ENCODE measurements at places on chromosomes 6 and 20.

- no peak for DNase-seq
Observed at GRCh38 chr20:63327231-63327745, 33.9 kb downstream of the CHRNA4 start.

- no peak for DNase-seq
Observed at GRCh38 chr6:43944908-43945767, 175.1 kb downstream of the VEGFA start.

- no peak for DNase-seq
Observed at GRCh38 chr20:49982072-49982345, 771 bp upstream of the SNAI1 start.

GRCh38 chr6:29325777-29326176 lies 24.3 kb downstream of the OR14J1 start:
- no peak for DNase-seq

GRCh38 chr20:10924644-10925201 lies 250.9 kb upstream of the JAG1 start:
- DNase-seq: no peak

DNA sequence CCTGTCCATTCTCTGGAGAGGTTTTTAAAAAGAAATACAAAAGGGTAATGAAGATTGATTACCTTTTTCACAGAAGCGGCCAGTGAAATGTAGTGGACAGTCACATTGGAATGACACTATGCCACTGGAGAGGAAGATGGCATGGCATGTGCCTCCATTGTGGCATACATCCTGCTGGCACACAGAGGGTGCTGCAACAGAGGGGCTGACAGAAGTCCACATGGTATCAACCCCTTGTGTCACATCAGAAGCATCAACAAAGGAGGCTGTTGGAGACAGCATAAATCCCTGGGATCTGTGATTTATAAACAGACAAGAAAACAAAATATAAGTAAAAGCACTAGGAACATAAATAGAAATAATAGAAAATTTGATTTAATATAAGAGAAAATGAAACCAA lies 594.9 kb downstream of the PHF3 start:
- no peak for DNase-seq

GRCh38 chr20:7269452-7269851 lies 502.0 kb downstream of the BMP2 start:
- DNase-seq: no peak

- DNase-seq: no peak
Observed at GRCh38 chr6:162970246-162970645, 242.5 kb downstream of the PACRG start.

Measured in activated CD4-positive, alpha-beta T cell treated with anti-CD3 and anti-CD28 coated beads, Interleukin-2, amount 50 U/mL, for 48 hours (primary cell).